ENCODE measurements at places on chromosomes 3 and 15.

GRCh38 chr3:182565916-182566796, 227.1 kb upstream of the ATP11B start:
- DNase-seq = no peak

GRCh38 chr15:93413745-93414144, 324.7 kb upstream of the RGMA start:
- DNase-seq = no peak

GRCh38 chr3:110569073-110569472, 502.5 kb upstream of the NECTIN3 start:
- no peak for DNase-seq

GRCh38 chr3:99817047-99817436, 620 bp upstream of the CMSS1 start:
- no peak for DNase-seq

DNA sequence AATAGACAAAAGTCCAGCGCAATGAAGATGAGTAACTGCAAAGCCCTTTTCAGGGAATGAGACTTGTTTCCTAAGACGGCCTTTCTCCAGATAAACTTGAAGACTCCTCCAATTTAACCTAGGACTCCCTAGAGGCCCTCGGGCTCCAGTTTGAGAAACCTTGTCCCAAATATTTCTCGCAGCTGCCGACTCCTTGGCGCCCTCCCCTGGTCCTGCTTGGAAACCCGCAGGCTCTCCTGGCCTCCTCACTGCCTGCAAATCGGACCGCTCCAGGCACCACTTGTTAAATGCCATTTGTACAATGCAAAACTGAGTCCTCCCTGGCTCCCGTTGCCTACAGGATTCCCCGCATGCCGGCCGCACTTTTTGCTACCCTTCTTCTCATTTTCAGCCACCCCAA, 36.8 kb downstream of the MUC4 start:
- DNase-seq = peak; percentile 58

- no peak for DNase-seq
Observed at GRCh38 chr15:32799936-32800535, 82.2 kb downstream of the GREM1 start.

- DNase-seq = no peak
Observed at GRCh38 chr3:137061186-137061585, 103.4 kb downstream of the IL20RB start.

GRCh38 chr3:69938931-69939330, 60.6 kb upstream of the SAMMSON start:
- DNase-seq = no peak

GRCh38 chr15:89498574-89498906, 2.2 kb upstream of the RHCG start:
- no peak for DNase-seq

DNA sequence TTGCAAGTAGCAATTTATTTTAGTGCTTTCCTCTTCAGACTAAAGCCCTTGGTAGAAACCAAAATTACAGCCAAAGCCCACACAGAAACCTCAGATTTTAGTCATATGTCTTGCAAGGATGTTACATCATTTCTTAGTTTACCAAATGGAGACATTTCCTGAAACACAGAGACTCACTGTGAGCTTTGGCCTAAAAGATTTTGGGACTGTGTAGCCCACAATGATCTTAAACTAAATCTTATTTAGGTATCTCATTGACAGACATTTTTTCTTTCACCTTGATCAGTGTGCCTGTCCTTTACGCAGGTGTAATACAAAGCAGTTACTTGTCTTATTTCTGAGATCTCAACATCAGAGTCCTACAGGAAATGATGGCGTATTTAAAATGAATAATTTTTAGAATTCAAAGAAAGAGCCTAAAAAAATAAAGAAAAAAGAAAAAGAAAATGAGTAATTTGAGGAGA, 27.8 kb upstream of the AP4E1 start:
- DNase-seq = no peak

- DNase-seq = peak; percentile 84
Observed at GRCh38 chr3:69085833-69086722, 1.3 kb downstream of the ARL6IP5 start.

DNA sequence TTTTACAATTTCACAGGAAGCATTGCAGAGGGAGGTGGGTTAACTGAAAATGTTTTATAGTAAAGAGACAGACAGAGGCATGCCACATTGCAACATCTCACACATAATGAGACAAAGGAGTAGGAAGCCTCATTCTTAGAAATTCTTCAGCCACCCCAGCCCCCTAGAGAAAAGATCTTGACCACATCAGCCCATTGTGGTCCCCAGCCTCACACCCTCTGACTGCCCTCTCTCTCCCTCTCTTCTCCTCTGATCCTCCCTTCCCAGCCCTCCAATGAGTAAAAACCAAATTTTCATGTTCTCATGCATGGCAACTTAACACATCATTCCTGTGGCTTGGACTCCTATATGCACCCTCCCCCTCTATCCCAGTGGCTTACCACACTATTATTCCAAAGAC, 174.1 kb downstream of the UACA start:
- DNase-seq = no peak

DNA sequence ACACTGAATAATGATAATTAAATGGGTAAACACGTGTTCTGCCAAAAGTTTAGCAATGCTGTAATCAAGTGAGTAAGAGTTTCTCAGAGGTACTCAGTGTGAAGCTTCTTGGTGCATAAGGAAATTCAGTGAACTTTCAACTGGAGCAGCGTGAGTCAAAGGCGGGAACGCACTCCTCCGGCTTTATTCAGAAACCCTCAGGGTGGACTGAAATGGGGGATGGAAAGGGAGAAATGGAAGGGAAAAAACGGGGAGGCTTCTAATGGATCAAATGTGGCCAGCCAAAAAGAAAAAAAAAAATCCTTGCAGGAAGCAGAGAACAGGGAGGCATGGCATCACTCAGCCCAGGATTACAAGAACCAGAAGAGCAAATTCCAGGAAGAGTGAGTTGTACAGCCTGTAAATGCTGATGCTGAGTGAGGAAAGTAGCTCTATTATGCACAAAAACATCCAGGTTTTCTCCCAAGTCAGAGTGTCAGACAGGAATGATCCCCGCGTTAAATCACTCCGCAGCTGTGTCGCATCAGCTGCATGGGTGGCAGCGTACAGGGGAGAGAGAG, 85.3 kb downstream of the ASB7 start:
- no peak for DNase-seq

- DNase-seq = no peak
Observed at GRCh38 chr3:171622126-171622525, 161.9 kb upstream of the TNIK start.

- no peak for DNase-seq
Observed at GRCh38 chr3:27963519-27963918, 241.4 kb upstream of the EOMES start.

DNA sequence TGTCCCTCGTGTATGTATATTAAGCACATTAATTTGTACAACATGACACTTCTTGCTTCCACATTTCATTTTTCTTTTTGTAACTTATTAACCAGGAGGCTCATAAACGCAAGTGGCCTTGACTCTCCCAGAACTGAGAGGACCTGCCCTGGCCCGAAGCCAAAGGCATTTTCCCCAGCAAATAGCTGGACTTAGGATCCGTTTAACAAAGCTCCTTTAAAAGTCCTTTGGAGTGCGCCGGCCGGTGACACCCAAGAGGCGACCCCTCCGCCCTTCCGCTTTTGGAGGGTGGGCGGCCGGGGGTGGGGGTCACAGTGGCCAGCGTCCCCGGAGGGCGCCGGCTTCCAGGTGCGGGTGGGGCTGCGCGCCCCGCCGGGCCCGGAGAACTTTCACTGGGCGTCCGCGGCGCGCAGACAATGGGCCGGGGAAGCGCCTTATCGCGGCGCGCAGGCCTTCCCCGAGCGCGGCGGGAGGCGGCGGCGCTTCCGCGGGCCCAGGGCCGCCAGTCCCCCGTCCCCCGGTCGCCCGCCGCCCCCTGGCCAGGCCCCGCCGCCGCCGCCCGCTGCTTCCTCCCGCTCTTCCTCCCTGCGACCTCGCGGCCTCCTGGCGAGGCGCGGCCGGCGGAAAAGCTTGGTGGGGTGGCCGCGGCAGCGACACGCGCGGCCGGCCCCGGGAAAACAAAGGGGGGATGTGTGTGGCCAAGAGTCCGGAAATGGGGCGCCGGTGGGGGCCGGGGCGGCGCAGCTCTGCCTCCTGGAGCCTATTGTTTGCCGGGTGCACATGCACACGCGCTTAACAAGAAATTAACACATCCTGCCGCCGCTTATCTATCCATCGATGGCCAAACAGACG, 613.4 kb downstream of the MCTP2 start:
- DNase-seq = peak; percentile 21

DNA sequence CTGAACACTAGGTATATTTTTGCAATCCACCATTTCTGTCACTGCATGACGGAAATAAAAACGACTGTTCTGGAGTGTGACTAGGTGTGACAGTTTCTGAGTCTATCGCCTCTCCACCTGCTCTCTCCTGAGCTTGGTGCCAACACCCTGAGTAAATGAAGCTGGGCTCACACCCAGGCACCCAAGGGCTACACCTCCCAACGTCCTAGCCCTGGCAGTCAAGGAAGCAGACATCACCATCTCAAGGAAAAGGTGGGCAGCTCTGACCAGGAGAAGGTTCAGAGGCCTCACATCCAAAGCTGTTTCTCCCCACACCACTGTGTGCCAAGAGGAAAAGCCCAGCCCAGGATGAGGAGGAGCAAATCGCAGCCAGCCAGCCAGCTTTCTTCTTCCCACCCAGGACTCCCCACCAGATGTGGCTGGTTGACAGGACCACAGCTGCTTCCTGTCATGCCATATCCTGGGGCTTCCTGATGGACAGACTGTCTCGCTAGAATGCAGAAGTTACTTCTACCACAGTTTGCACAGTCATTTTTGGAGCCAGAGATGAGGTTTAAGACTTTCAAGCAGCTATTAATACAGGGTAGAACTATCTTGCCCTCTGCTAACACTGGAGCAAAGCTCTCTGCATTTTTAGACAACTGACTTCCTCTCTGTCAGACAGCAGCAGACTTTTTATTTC, 3.3 kb downstream of the SCAMP2 start:
- no peak for DNase-seq

GRCh38 chr3:19334120-19334519, 185.8 kb downstream of the KCNH8 start:
- DNase-seq = no peak

DNA sequence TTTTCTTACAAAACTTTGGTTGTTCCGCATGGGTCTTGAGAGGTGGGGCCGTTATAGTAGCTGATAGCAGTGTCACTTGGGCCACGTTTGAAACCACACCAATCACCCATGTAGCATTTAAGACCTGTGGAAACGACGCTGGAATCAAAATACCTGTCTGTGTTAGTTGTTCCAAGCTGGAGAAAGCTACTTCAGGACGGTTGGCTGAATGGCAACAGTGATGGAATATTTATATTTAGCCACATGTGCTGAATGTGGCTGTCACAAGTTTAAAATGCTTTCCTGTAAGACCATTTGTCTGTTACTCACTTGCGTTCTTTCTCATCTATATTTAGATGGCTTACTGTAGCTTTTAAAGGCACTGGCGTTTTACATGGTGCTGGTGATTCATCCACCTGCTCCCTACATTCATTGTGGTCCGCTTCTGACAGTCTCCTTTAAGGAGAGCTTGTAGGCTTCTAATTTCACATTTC, 1.4 kb downstream of the DNAJA4 start:
- no peak for DNase-seq

DNA sequence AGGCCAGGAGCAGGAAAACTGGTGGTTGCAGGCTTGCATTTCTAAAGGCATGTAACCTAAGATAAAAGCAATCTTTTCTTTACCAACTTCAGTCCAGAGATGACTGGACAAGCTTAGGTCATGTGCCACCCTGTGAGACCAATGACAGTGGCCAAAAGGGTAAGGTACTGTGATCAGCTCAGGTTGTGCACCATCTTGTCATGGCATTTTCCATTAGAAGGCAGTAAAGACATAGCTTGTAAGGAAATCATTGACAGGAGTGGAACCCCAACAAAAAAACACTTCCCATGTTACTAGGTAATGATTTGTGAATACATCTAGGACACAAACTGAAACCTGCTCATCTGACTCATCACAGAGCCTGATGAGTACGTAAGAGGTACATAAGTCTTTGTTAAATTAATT, 35.2 kb downstream of the SSR3 start:
- DNase-seq = no peak

- no peak for DNase-seq
Observed at GRCh38 chr3:38544926-38545325, 48.8 kb downstream of the EXOG start.

DNA sequence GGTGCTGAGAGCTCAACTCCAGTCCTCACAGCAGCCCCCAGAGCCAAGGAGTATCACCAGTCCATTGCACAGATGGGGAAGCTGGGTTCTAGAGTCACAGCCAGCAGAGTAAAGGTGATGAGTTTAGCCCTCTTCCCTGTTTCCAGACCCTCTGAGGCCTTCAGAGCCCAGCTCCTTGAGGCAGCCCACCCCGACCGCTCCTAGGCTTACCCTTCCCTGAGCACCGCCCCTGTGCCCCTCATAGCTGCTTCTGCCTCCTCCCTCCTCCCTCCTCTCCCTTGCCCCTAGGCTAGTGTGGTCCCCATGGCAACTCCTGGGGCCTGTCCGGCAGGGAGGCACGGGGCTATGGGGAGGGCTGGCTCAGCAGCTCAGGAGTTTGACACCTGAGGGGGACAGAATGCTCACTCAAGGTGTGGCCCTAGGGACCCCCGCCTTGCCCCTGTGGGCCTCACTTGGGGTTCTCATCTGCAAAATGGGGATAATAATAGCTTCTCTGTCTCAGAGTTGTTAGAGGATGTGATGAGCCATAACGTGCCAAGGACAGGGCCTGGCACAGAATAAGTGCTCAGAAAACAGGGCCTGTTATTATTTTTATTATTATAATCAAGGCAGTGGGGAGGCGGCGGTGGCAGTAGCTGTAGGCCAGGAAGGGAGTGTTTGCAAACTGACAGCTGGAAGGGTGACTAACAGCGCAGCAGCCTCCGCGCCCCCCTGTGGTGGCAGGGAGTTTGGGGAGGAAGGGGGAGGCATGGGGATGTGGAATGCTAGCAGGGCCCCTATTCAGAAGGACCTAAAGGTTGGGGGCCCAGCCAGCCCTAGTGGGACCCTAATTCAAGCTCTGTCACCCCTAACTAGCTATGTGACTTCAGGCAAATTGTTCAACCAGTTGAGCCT, 11.5 kb downstream of the CSK start:
- DNase-seq = no peak

- no peak for DNase-seq
Observed at GRCh38 chr3:65004795-65005295, 317.0 kb upstream of the ADAMTS9 start.

All from A549 (cell line).